ENCODE measurements at places on chromosomes 5 and 9.

GRCh38 chr9:36148311-36149051 lies 11.9 kb downstream of the GLIPR2 start:
- no peaks in the 10 kb centered on the region for H3K27me3 ChIP-seq
- H3K27ac ChIP-seq = no peak overlapping the region
- H3K4me3 ChIP-seq = no peak overlapping the region

DNA sequence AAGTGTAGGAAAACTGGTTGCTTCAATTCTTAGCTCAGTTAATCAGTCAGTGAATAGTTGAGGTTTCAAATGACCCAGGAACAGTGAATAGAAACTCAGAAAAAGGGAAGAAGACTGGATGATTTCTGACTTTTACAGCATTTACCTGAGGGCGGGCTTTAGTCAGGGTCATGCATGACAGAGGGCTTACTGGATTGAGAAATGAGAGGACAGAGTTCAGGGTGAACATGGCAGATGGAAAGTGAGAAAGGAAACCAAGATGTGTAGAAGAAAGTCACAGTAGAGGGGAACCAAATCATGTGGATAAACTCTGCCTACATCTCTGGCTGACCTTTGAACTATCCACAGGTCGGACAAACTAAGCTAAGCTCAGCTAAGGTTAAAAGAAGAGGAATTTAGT lies 596.0 kb downstream of the SEMA5A start:
- no peak for DNase-seq
- no peaks in the 10 kb centered on the region for H3K4me1 ChIP-seq
- H3K27ac ChIP-seq = no peak overlapping the region
- H3K27me3 ChIP-seq = no peaks in the 10 kb centered on the region

GRCh38 chr5:167777746-167778145 lies 513.7 kb upstream of the WWC1 start:
- no peaks in the 10 kb centered on the region for H3K27me3 ChIP-seq
- no peak overlapping the region for H3K27ac ChIP-seq
- H3K36me3 ChIP-seq = no peaks in the 10 kb centered on the region
- DNase-seq = no peak
- H3K4me3 ChIP-seq = no peak overlapping the region
- no peaks in the 10 kb centered on the region for H3K4me1 ChIP-seq

DNA sequence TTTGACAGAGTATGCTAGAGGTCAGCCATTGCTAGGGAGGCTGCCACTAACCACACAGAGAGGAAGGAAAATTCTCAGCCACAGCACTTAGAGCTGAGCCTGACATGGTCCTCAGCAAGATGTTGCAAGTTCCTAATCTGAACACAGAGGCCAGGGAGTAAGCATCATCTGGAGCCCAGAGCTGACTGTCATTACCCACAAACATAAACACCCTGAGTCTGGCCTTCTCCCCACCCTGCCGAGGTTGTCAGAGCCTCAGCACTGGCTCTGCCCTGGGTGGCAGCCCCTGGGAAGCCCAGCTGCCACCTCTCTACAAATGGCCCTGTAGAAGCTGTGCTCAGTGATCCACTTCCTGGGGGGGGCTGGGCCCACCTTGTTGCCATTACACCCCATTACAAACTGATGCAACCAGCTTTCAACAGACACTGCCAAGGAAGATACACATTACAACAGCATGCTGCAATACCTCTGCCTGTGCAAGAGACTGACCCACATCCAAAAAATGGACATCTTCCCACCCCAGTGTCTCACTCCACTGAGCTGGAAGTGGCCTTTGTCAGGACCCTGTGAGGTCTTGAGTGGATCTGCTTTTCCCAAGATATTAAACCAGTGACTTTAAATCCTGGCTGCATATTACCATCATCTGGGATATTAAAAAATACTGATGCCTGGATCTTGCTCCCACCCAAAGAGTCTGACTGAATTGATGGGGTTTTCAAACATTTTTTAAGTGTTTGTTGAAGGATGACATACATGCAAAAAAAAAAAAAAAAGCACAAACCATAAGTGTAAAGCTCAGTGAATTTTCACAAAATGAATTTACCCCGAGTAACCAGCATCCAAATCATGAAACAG lies 33.0 kb downstream of the IRF1 start:
- peaks cover 3% of the 10 kb centered on the region for H3K4me1 ChIP-seq
- no peaks in the 10 kb centered on the region for H3K27me3 ChIP-seq
- H3K27ac ChIP-seq = no peak overlapping the region
- no peak overlapping the region for H3K4me3 ChIP-seq
- no peaks in the 10 kb centered on the region for H3K36me3 ChIP-seq

Measured in H1 (cell line).